ENCODE measurements at places on chromosomes 3 and 15.

- peak; percentile 37 for DNase-seq
These were observed 13.5 kb upstream of the DAZL start for GRCh38 chr3:16618721-16619120.

DNA sequence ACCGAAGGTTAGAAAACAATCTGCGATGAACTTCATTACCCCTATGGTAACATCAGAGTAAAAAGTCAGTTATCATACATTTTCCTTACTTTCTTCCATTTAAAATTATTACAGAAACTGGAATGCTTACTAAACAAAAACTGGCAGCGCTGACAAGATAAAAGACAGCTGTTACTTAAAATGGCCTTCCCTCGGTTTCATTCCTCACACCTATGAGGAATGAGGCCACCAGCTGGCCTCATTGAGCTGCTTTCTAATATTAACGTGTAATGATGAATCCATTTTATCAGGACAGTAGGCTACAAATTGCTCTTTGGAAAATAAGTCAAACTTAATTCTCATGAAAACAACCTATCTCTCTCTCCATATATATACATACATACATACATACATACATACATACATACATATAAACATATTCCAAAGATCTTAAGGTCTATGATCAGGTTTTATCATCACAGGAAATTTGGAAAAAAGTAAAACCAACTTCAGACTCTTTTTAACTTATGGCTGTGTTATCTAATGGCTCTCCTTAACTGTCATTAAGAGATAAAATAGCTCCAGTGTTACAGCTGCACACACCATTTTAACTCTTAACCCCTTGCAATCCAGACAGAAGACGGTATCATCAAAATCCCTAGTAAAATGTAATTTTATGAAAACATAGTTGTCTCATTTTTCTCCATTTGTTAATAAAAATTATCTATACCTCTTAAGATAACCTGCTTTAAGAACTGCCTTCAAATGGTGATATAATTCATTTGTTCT is 5.2 kb downstream of the CCNL1 start:
- DNase-seq, result no peak

GRCh38 chr3:46416811-46417510 is 9.9 kb downstream of the CCRL2 start:
- DNase-seq, result no peak

DNA sequence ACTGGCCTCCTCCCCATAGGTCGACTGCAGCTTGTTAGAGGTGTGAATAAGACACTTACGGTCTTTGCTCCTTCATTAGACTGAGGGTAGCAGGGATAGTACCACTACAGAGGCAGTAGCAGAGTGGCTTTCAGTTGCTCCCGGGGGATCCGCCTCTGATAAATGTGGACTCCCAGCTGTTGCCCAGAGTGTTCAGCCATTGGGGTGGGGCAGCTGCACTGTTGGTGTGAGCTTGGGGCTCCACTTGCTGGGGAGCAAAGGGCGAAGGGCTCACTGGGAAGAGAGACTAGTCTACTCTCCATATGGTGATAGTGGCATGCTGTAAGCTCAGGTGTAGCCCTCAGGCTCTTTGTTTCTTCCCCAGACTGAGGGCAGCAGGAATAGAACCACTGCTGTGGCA is 239.1 kb downstream of the LRRN1 start:
- DNase-seq, result no peak

DNA sequence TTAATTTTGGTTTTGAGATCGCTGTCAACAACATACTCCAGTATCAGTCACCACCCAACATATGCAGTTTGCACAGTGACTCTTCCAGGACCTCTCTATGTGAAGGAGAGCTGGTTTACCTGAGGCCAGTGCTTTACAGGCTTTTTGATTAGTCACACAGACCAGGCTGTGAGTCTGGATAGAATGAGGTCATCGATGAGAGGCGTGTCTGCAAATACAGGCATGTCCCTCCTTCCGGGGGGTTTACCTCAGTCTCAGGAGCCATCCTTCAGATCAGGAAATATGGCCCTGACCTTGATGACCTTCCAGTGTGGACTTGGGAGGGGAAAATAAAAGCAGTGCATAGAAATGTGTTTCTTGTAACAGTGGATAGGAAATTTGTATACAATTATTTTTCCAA is 46.9 kb downstream of the KBTBD12 start:
- DNase-seq, result peak; percentile 8

- DNase-seq, result peak; percentile 86
These were observed 1.2 kb downstream of the ACOX2 start for GRCh38 chr3:58535531-58536500.

GRCh38 chr3:13713396-13713795 is 164.5 kb downstream of the FBLN2 start:
- no peak for DNase-seq

DNA sequence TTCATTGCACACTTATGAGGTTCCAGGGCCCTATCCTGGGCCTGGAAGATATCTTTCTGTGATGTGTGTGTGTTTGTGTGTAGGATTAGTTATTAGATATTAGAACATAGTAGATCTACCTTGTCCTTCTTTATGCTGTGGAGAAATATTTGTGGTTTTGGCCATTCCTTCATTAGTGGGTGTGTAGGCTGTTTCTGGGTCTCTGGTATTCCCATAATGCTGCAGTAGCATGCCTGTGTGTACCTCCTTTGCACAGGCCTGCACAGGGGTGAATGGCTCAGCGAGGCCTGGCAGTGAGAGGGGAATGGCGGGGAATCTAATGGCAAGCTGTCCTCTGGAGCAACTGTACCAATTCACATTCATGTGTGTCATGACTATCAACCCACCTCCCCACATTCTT is 125.8 kb upstream of the MRPS22 start:
- DNase-seq, result peak; percentile 58

- DNase-seq, result no peak
These were observed 33.3 kb downstream of the GABPB1 start for GRCh38 chr15:50321680-50322210.

DNA sequence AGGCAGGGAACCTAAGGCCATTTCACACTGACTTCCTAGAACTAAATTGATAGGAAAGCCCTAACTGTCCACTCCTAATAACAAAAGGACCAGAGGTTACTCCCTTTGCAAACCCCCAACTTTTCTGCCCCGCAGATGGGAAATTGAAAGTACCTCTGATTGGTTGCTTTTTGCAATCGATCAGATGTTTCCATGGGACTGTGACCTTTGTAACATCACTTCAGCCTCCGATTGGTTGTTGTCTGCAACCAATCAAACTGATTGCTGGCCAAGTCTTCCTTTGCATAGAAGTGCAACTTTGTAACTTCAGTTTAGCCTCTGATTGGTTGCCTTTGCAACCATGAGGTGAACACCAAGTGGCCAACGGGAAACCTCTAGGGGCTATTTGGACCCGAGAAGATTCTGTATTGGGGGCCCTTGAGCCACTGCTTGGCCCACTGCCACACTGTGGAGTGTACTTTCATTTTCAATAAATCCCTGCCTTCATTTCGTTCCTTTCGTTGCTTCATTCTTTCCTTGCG is 11.3 kb upstream of the KNL1 start:
- DNase-seq, result no peak

DNA sequence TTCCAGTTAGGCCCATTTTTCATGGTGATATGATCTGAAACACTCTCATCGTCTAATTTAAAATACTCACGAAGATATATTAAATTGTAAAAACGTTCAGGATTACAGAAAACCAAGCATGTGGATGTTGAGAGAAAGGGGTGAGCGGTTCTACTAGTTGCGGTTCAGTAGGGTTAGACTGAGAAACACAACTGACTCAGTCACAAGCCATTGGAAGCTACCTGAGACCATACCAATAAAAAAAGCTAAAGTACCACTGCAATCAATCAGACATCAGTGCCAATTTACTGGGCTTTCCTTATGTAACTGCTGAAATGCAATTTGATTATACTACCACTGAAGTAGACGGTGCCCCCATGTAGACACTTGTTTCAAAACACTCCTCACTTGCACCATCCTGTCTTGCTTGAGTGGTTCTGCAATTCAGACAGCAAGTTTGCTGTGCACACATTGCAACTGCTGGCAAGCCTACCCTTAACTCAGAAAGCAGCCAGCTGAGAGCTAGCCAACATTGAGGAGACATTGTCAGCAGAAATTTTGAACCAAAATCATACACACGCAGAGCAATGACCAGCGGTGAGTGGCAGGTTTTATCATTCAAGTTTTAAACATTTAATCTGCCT is 368.7 kb upstream of the ARHGEF26 start:
- DNase-seq, result no peak

DNA sequence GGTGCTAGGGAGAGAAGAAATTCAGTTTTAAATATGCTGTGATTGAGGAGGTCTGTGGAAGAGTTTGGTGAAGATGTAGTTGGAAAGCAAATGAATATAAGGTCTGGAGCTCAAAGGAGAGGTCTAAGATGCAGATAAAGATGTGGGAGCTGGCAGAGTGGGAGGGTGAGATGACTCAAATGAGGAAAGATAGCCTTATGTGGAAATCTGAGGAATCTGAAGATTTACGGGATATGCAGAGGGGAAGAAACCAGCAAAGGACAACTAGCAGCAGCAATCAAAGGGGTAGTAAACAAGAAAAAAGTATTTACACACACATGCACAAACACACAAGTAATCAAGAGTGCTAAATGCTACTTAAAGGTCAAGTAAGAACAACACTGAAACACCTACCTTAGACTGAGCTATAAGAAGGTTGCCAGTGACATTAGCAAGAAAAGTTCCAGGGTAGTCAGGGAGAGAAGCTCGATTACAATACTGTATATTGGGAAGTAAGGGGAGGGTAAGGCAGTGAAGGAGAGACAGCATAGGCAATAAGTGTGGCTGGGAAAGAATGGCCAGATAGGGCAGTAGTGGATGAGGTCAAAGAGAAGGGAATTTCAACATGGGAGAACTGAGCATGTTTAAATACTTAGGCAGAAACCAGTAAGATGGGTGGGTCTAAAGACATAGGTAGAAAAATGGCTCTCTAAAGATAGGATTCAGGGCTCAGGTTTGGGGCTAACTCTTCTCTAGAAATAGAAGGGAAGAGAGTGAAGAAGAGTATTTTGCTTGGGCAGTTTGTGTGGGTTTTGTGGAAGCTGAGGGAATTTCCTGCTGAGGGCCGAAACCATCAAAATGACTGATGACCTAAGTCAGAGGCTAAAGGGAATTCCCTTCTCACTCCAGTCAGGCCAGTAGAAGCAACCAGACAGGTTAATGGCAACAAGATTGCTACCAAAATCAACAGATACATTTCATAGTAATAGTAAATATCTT is 8.9 kb downstream of the CMTM6 start:
- DNase-seq, result peak; percentile 91

DNA sequence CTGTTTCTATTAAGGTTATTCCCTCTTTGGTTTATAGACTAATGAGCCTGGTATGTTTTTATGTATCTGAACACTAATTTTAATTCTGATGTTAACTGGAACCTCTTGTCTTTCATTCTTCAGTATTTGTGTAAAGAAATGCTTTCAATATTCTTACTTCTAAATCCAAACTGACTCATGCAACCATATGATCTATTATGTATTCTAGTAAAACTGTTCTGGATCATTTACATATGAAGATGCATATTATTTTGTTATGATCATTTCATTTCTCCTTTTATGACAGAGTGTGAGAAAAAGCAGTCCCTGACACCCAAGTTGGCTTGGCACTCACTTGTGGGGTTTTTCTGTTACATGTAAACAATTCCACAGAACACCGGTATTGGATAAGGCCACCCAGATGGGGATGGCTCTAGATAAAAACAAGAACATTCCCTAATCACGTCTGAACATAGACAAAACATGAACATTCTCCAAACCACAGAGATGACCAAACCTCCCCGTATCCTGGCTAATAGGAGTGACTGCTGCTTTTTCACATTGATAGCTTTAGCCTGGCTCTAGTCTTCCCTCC is 72.2 kb upstream of the EPHB3 start:
- peak; percentile 78 for DNase-seq

GRCh38 chr15:61613729-61614128 is 384.6 kb upstream of the RORA start:
- DNase-seq, result no peak

- no peak for DNase-seq
These were observed 6.7 kb upstream of the PROK2 start for GRCh38 chr3:71791634-71792033.

DNA sequence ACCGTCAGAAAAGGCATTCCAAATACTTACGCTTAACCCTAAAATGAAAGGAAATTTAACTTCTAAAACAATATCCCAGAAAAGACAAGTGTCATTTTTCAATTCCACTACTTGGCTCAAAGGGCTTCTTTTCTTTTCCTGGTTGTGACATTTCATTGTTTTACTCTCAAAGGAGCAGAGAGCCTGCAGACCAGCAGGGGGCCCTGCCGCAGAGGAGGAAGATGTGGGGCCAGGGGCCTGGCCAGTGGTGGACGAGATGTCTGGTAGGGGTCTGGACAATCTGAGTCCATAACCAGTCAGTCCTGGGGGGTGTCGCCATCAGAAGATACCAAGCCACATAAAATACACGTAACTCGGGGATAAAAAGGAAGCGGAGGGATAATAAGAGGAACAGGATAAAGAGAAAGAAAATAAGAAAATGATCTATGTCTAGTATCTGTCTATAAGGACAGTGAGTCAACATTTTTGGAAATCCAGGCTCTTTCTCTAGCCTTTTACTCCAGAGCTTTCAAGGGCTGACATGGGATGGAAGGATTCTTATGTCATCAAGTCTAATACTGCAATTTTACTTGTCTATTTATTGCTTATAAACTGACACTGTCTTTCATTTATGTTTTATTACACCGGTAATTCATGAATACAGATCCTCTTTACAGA is 54.2 kb upstream of the ARHGEF3 start:
- DNase-seq, result peak; percentile 60

DNA sequence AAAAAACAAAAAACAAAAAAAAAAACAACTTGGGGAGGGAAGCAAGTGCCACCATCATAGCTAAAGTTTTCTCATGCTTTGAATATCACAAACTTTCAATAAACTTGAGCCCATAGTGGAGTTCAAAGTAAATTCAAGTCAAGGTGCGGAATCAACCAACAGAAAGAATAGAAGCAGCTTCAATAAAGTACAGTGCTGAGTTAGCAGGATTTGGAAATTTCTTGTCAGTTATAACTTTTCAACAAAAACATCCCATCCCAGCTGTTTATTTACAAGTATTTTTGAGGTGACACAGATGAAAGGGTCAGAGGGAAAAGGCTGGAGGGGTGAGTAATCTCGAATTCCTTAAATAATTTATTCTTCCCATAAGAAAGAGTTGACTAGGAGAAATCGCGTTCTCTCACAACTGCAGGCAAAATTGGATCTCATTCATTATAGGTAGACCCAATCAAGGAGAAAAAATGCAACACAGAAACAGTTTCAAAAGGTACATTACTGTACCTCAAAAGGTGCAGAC is 477.4 kb upstream of the RASGRP1 start:
- DNase-seq, result no peak

DNA sequence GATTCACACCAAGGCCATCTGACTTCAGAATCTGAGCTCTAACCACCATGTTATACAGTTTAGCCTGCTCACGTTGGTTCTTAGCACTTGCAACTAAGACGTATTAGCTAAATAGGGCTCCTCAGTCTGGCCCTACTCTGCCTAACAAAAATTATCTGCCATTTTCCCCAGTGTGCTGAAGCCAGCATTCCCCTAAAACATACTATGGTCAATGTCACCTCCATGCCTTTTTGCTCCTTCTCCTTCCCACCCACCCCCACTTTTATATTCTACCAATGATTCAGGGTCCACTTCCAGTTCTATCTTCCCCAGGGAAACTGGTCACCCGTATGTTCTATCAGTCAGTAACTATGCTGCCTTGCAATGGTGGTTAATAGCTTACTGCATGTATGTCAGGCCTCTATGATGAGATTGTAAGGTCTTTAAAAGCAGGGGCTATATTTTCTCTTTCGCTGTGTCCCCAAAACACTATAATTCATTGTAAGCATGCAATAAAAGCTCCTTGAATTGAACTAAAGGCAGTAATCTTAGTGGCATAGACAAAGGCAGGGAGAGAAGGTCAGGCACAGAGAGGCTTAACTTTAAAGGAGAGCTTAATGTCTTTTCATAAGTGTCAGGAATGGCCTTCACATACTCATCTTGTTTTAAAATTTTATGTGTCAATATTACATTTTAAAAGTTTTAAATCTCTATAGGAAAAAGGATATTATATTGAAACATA is 23.3 kb downstream of the POPDC2 start:
- no peak for DNase-seq

All from amniotic epithelial cell (primary cell).